ENCODE measurements at places on chromosomes 11 and 22.

- no peak for DNase-seq
Measured at GRCh38 chr11:122563761-122564160, 91.8 kb upstream of the UBASH3B start.

GRCh38 chr11:43404406-43404805, 45.7 kb downstream of the TTC17 start:
- no peak for DNase-seq

DNA sequence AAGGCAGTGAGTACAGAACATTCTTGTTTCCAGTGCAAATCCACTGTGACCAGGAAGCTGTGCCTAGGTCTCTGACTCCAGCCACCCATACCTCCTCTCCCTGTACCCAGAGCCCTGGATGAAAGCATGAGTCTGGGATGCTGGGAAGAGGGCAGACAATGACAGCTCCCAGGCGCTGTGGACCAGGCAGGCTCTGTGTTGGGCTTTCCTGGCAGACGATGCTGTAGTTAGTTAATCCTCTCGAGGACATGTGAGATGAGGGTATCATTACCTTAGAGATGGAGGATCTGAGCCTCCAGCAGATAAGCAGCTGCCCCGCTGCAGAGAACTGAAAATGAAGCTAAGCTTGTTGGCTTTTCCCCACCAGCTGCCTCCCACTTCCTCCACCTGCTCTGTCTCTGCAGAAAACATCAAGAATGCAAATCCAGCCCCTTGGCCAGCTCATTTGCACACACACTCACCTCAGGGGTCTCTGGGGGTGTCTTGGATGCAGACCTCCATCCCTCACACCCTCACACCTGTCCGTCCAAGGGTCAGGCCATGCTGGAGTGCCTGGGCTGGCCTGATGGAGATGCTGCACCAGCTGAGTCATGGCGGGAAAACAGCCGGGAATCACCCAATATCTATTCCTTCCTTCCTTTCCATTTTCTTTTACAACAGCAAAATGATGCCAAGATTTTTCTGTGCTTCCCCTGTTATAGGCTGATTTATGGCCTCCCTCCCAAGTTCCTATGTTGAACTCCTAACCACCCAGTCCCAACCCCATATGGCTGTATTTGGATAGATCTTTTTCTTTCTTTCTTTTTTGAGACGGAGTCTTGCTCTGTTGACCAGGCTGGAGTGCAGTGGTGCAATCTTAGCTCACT, 94.9 kb upstream of the SEPTIN5 start:
- DNase-seq: no peak

- no peak for DNase-seq
Measured at GRCh38 chr11:34363363-34364084, 5.7 kb upstream of the ABTB2 start.

DNA sequence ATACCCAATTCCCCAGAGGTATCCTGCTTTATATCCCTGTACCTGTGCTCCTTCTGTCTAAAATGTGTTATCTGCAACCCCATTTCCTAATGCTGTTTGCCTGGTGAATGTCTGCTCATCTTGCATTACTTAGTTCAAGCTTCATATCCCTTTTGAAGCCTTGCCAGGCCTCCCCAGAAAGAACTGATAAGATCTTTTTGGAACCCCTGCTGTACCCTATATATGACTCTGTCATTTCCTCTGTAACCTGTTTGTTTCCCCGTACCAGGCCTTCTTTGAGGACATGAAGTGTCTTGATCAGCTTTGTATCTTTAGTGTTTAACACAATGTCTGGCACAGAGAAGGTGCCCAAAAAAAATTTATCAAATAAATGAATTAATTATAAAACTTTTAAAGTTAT, 77.6 kb downstream of the LIF start:
- no peak for DNase-seq

DNA sequence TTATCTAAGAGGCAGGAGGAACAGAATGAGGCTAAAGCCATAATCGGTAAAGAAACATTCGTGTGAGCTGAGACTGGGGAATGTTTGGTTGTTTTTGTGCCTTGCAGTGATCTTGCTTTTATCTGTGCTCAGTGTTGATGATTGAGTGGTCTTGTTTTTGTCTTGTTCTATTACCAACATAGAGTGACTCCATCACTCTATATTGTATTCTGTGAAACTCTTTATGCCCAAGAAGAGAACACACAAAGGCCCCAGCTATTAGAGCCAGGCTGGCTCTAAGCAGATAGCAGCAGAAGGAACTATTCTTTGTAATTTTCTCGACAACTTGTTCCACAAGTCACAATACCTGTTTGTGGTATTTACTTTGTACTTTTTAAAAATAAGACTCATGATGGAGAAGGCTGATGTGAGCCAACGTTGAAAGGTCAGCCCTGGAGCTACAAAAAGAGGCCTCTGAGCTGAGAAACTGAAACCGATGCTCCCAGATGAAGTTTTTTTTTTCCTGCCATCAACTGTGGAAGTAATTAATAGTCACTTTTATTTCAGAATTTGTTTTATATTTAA, 68.4 kb downstream of the LARGE1 start:
- no peak for DNase-seq

- DNase-seq: no peak
Measured at GRCh38 chr11:65773784-65774411, 6.9 kb downstream of the AP5B1 start.

GRCh38 chr11:32939046-32939445, 46.4 kb downstream of the QSER1 start:
- DNase-seq: no peak

DNA sequence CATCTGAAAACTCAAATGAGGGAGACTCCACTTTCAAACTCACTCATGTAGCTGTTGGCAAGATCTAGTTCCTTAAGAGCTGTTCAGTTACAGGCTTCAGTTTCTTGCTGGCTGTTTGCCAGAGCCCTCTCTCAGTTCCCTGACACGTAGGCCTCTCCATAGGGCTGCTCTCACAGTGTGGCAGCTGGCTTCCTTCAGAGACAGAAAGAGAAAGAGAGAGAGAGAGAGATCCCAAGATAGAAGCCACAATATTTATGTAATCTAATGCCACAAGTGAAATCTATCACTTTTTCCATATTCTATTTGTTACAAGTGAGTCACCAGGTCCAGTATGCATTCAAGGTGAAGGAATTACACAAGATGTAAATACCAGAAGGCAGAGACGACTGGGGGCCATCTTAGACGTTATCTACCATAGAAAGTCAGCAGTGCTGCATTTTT, 168.8 kb downstream of the RCN1 start:
- no peak for DNase-seq

All from stimulated activated CD8-positive, alpha-beta memory T cell treated with anti-CD3 and anti-CD28 coated beads, Interleukin-7, amount 100 ng/mL, for 1 hour (primary cell).